ENCODE measurements at places on chromosomes 5 and 9.

DNA sequence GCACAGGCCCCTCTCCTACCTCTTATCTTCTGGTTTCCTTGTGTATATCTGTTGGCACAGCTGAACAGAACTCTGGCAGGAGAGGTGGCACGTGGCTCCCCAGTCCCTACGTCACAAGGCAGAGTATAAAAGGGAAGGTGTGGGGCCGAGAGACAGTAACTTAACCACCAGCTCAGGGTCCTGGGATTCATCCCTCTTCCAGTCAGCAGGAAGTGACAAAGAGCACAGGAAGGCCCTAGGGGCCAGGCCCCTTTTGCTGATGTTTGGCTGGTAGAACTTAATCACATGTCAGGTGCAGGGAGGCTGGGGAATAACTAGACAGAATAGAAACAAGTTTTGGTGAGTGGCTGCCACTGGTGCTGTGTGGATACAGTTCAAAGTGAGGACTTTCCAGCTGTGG, 4.5 kb upstream of the ICE1 start:
- DNase-seq = no peak

- DNase-seq = no peak
Measured at GRCh38 chr9:35954942-35955546, 2.9 kb downstream of the OR2S2 start.

DNA sequence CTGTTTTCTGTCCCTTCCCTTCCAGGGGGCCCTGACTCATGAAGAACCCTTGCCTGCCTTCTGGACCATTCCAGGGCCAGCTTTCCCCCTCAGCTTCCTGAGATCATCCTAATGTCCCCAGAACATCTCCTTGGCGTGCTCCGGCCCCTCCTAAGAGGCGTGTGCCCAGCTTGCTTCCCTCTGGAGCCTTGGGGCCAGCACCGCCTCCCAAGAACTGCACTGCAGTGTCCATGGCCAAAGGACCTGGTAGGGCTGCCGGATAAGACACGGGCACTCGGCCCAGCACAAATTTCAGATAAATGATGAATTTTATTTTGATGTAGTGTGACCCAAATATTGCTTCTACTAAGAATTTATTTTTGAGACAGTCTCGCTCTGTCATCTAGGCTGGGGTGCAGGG, 20.7 kb upstream of the SLC12A7 start:
- DNase-seq = no peak

DNA sequence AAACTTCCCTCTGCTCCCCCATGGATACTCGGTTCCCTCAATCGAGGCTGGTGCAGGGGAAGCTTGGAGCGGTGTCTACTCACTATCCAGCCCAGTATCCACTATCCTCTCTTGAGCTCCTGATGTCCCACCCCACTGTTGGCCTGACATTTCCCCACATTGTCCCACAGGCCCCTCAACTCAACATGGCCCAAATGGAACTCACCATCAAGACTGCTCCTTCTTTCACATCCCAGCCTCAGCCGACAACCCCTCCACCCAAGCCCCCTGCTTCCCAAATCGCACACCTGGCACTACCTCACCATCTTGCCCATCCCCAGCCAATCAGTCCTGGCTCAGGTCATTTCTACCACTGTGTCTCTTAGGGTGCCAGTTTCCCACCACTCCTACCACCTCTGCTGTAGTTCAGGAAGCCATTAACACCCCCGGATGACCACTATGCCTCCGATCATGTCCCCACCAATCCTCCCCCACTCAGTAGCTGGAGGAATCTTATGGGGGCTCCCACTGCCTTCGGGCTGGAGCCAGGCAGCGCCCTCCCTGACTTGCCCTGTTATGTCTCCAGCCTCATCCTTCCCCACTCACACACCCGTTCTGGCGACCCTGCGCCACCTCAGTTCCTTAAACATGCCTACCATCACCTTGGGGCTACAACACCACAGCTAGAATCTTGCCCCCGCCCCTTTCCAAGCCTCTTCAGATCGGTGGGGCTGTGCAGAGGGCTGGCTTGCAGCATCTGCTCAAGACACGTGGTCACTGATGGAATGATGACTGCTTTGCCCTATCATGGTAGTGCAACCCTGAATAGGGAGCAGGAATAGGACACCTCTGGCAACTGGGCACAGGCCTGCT, 273.6 kb downstream of the FSTL4 start:
- no peak for DNase-seq

DNA sequence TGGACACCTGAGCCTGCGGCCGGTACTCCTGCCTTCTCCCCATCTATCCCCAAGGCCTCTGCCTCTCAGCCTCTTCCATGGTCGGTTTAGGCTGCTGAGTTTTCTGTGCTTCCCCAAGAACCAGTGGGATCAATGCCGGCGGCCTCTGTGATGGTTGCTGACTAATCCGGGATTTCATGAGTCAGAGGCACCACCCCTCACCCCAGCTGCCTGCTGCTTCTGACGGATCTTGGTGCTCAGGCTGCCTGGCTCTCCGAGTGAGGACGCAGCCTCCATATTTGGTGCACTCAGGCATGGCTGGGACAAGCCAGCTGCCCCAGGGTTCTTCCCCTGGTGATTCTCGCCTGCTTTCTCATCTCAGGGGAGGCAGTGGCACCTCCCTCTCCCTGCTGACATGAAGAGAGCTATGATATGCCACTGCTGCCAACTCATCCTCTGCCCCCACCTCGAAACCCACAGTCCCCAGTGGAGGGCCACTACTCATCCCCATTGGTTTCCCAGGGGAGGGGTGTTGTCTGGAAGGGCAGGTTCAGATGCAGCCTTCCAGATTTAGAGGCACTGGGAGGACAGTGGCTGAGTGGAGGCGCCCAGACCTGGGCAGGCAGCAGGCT, 3.3 kb upstream of the MAN1B1 start:
- DNase-seq = no peak

GRCh38 chr9:131204285-131204684, 72.0 kb downstream of the FAM78A start:
- no peak for DNase-seq

DNA sequence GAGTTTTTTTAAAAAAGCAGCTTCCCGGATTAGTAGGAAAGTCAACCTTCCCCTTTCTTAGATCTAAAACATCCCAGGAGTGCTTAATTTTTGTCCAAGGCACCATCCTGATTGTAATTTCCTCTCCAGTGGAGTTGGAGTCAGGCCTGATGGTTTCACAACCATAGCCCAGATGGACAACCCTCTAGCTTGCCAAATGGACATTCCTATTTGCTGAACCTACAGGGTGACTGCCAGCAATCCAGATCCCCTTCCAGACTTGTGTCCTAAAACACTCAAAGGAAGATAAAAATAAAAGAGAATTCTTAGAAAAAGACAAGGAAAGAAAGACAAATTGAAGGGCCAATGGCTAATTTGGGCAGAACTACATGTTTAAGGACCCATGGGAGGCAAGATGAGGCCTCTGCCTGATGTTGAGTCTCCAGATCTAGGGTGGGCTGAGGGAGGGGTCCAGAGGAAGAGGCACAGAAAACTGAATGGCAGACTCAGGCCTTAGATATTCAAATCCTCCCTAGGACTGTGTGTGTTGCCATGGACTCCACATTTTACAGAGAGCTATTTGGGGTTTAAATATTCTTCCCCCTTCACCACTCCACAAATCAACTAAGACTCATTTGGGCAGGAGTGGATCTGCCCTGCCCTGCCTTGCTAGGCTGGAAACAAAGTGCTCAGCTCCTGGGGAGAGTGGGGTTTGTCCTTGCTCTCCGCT, 38.5 kb upstream of the SLC44A1 start:
- no peak for DNase-seq

GRCh38 chr5:166980666-166981065, 1310.8 kb upstream of the WWC1 start:
- no peak for DNase-seq

GRCh38 chr9:135566552-135566951, 5.0 kb downstream of the PAEP start:
- DNase-seq = no peak

- no peak for DNase-seq
Measured at GRCh38 chr5:124743602-124744169, 2.8 kb downstream of the ZNF608 start.

GRCh38 chr9:88425538-88425950, 37.3 kb downstream of the SPIN1 start:
- no peak for DNase-seq

DNA sequence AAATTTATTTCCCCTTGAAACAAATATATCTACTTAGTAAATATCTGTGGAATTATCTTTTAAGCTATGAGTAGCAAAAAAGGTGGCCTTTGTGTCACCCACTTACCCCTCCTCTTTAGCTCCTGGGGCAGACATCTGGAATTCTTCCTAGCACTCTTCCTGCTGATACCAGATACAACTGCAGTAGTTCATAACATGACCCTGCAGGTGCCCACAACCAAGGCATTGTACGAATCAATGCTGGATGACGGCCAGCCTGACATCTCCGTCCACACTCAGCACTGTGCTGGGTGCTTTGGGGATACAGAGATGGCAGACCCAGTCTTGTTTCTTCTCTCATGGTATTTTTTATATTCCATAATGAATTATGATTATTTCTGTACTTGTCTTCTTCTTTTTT, 152.3 kb downstream of the GOLPH3 start:
- no peak for DNase-seq

- DNase-seq = no peak
Measured at GRCh38 chr5:57696825-57697570, 214.4 kb upstream of the ACTBL2 start.

DNA sequence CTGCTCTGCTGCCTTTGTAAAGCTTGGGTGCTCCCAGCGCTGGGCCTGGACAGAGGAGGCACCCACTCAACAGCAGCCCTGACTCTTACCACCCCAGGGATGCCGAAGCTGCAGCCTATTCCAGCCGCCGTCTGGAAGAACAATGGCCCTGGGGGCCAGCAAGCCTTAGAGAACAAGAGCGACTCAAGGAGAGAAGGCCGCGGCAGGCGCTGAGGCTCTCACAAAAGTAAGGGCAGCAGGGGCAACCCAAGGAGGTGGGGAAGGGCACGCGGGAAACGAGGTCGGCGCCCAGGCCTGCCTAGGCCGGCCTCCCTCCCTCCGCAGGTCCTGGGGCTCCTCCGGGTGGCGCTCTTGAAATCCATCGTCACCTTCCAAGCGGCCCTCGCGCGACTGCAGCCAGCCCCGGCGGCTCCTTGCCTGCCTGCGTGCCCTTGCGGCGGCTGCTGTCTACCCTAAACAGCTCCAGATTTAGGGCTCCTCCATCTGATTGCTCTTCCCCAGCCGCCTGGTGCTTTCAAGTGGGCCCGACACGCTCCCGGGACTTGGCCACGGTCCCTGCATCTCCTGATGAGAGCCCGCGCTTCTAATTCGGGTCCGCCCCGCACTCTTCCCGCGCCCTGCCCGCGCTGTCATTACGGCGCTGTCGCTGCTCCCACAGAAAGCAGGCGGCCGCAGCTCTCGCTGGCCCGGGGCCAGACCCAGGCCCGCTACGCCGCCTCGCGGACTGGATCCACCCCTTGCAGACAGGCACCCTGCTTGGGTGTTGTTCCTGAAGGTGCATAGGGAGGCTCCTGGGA, 213.3 kb downstream of the SEMA6A start:
- DNase-seq = no peak

- no peak for DNase-seq
Measured at GRCh38 chr5:139807647-139808030, 12.0 kb downstream of the PSD2 start.

GRCh38 chr5:45038366-45038987, 229.7 kb downstream of the MRPS30 start:
- DNase-seq = no peak

- no peak for DNase-seq
Measured at GRCh38 chr5:172436078-172436878, 18.0 kb downstream of the SH3PXD2B start.

DNA sequence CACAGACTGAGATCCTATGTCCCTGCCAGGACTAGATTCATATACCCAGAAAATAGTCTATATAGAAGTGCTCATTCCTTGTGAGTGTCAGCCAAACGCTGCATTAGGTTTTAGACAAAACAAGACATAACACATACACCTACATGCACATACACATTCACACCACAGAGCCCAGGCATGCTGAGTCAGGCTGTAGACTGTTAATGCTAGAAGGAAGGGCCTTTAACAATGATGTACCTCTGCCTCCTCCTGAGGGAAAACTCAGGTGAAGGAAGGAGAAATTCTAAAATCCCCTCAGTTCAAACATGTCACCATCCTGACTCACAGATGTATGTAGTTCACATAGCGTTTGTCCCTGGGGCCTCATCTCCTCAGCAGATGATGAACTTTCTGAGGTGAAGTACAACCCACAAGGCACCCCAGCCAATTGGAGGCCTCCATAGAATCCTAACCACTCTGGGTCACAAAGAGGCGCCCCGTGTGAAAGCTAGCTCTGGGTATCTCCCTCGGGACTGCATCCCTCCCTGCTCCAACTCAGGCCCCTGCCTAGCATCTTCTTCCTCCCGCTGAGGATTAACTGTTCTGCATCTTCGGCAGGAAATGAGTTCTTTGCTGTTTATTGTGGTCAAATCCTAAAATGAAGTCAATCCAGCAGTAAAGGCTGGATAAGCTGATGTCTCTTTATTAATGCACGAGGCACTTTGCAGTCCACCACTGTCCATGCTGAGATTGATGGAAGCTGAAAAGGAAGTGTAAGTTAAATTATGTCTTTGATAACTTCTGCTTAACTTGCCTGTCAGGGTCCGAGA, 40.8 kb upstream of the FSTL4 start:
- DNase-seq = no peak

DNA sequence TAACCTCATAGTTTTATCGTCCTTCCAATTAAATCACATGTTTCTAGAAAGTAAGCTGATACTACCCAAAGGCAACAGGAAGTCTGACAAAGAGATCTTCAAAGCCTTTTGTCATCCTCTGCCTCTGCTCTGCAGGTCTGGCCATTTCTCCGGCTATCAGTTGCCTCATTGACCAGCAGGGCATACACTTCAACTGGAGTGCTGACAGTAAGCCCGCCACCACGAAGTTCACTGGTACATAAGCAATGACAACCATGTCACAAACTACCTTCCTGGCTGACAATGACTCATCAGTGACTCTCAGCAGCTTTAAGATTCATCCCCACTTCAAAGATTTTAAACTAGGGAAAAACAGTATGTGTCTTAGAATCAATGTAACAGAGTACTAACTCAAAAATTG, 20.6 kb downstream of the SPTLC1 start:
- DNase-seq = no peak

GRCh38 chr5:72433522-72433921, 73.7 kb downstream of the ZNF366 start:
- no peak for DNase-seq

DNA sequence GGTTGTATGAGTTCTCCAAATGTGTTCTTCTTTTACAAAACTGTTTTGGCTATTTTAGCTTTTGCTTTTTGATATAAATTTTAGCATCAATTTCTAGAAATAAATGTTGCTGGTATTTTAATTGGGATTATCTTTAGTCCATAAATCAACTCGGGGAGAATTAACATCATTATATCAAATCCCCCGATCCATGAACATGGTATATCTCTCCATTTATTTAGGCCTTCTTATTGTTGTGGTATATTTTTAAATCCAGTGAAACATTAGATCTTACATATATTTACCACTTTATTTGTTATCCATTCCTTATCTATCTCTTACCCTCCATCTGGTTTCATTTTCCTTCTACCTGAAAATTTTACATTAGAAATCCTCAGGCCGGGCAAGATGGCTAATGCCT, 7.3 kb upstream of the CDKN2AIPNL start:
- DNase-seq = no peak

DNA sequence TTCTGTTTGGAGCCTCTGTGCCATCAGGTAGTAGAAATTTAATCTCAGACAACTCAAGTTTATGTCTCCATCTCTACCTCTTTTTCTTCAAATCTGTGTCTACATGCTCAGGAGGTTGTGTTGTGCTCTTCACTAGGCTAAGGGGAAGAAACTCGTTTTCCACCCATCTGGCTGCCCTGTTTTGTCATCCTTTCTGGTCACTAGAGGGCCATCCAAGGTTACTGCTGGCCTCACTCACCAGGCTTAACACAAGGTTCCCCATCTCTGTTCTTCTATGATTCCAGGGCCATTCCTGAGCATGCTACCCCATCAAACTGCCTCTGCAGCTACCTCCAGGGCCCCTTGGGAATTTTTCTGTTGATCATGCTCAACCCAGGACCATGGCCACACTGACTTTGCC, 213.3 kb upstream of the FBXL7 start:
- DNase-seq = no peak
